ENCODE measurements at places on chromosomes 4 and X.

GRCh38 chr4:65416891-65417290, 253.4 kb downstream of the EPHA5 start:
- DNase-seq: no peak

DNA sequence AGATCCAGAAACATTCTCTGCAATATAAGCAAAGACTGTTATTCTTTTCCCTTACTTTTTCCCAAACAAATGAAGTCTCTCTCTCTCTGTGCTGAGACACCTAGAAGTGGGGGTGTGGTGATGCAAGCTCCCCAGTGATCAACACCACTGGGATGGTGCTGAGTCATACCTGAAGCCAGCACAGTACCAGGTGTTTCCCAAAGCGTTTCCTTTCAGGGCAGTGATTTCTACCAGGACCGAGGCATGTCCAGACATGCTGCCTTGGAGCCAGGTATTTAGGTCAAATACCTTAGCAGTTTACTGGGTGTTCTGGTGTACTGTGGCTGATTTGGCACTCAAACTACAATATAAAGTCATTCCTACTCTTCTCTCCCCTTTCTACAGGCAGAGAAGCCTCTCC, 726.5 kb downstream of the FAM133A start:
- no peak for DNase-seq

DNA sequence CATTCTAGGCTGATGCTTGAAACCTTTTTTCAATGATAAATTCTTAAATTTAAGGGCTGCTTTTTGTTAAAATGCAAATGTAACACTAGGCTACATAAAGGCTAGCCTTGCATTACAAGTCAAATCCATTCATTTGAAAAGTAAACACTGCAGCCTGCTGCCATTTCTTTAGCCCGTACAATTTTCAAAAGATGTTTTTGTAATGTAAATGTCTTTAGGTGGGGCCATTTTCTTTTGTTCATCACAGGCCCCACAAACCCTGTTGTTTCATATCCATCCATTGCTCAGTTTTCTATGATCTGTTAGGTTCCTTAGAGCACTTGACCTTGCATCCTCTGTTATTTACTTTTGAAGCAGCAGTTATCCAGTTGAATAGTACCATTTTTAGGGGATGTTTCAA, 296.2 kb upstream of the AMOT start:
- no peak for DNase-seq

- no peak for DNase-seq
Measured at GRCh38 chrX:151543706-151544105, 19.8 kb upstream of the PASD1 start.

- no peak for DNase-seq
Measured at GRCh38 chr4:25283948-25284347, 28.6 kb upstream of the ZCCHC4 start.

DNA sequence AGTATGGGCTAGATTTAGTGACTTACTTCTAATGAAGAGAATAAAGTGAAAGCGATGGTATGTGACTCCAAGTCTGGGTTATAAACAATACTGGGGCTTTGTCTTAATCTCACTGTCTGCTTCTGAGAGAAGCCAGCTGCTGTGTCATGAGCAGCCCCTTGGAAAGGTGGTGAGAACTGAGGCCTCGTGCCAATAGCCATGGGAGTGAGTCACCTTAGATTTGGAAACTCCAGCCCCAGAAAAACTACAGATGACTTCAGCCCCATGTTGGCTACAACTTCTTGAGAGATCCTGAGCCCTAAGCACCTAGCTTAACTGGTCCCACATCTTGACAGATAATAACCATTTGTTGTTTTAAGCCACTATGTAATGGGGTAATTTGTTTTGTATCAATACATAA, 77.6 kb downstream of the CWH43 start:
- no peak for DNase-seq
